Stromal cell of bone marrow (primary cell): ENCODE measurements at places on chromosomes 5 and 9.

DNA sequence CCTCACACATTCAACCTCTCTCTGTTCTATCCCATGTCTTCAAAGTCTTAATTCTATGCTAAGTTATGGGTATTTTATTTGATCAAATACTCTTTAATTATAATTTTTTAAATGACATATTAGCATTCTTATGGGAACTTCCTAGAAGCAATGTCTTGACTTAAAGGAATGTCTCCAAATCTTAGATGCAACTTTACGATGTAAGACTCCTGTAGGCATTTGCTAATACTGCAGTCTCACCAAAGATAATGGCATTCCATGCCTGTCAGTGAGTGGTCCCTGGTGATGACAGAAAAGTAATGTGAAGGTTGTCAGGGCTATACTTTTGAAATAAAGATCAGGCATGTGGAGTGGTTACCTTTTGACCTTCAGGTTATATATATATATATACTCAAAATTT is 1654.2 kb upstream of the WWC1 start:
- no peak for DNase-seq

DNA sequence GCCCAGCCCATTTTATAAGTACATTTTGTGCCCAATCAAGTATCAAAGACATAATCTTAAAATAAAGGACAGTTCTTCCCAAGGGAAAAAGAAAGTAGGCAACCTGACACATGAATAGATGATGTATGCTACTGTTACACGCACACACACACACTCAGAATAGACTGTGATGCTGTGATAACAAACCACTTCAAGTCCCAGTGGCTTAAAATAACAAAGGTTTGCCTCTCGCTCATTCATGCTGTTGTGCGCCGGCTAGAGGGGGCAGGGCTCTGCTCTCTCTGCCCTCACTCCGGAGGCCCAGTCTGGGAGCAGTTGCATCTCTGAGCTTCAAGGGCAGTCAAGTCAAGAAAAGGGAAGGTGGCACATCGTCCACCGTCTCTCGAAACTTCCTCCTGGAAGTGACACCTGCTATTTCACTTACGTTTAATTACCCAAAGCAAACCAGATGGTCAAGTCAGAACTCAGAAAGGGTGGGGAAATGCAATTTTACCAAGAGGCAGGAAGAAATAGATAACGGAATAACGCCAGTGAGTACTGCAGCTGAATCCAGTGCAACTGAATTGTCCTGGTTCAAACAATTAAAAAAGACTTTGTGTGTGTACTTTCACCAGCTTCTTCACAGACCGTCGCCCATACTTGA is 43.3 kb downstream of the ANKRD33B start:
- no peak for DNase-seq

GRCh38 chr5:83357621-83358231 is 113.8 kb upstream of the VCAN start:
- DNase-seq = no peak

DNA sequence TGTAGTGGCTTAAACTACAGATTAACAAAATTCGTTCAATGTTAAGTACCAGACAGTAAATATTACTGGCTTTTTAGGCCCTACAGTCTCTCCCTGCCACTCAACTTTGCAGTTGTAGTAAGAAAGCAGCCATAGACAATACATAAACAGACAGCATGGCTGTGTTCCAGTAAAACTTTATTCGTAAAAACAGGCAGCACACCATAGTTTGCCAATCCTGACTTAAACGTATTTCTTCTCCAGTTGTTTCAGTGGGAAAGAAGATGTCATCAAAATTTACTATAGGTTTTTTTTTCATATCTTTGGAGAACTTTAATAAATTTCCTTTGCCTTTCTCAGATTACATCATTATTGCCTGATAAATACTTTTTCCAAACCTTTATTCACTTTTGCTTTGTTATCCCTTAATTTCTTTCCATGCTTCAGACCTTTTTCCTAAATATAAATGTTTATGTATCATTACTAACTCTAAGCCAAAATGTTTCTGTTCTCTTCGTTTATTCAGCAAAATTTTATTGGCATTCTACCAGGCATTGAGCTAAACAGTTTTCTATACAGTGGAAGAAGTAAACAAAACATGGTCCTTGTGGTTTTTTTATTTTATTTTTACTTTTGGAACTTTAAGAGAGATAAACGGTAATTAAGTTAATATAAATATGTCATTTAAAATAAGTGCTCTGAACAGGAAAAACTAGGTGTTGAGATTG is 64.5 kb downstream of the SLF1 start:
- no peak for DNase-seq

GRCh38 chr5:1967736-1968135 is 85.0 kb upstream of the IRX4 start:
- DNase-seq = no peak

- no peak for DNase-seq
Observed at GRCh38 chr5:102279711-102280110, 16.4 kb downstream of the SLCO4C1 start.

DNA sequence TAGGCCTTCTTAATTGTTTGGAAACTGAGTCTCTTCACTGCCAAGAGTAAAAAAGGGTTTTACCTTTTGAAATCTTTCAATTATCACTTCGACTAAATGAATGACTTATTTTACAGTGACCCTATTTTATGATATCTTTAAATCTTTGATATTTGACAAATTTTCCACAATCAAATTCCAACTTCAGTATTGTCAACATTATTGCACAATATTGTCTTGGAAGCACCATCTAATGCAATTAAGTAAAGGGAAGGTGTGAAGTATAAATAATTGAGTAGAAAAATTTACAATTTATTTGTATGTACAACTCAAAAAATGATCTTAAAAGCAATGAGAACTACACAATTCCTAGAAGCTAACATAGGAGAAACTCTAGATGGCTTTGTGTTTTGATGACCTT is 49.2 kb downstream of the GABRA6 start:
- DNase-seq = no peak

DNA sequence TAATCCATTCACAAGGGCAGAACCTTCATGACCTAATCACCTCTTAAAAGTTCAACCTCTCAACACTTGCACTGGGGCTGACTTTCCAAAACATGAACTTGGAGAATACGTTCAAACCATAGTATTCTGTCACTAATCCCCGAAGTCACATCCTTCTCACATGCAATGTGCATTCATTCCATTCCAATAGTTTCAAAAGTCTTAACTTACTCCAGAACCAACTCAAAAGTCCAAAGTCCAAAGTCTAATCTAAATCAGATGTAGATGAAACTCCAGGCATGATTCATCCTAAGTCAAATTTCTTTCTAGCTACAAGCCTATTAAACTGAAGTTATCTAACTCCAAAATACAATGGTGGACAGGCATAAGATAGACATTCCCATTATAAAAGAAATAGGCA is 21.7 kb upstream of the ADAMTSL1 start:
- no peak for DNase-seq

DNA sequence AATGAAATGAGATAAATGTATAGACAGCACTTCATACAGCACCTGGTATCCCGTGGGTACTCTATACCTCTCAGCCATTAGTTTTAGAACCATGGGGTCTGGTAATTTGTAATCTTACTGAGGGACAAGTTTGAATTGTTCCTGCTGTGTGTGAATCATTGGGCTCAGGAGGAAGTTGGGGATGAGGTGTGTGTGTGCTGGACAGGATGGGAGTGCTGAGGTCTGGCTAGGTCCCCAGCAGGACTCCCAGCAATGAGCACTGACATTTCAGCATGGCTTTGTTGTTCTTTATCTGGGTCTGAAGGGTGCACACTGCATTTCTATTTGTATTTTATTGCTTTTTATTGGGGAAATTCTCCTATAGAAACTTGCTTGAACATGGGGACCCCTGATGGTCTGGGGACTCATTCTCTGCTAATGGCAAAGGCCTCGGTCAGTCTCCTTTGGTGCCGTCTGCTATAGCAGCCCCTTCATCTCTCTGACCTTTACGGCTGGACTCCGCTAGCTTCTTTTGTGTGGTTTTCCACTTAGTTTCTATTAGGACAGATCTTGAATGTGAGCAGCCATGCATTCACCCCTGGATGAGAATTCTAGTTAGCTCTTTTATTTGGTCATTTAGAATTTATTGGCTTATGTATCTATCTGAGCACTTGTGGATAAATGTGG is 98.1 kb downstream of the SREK1 start:
- DNase-seq = no peak

- DNase-seq = no peak
Observed at GRCh38 chr5:38346593-38346992, 88.2 kb downstream of the EGFLAM start.

DNA sequence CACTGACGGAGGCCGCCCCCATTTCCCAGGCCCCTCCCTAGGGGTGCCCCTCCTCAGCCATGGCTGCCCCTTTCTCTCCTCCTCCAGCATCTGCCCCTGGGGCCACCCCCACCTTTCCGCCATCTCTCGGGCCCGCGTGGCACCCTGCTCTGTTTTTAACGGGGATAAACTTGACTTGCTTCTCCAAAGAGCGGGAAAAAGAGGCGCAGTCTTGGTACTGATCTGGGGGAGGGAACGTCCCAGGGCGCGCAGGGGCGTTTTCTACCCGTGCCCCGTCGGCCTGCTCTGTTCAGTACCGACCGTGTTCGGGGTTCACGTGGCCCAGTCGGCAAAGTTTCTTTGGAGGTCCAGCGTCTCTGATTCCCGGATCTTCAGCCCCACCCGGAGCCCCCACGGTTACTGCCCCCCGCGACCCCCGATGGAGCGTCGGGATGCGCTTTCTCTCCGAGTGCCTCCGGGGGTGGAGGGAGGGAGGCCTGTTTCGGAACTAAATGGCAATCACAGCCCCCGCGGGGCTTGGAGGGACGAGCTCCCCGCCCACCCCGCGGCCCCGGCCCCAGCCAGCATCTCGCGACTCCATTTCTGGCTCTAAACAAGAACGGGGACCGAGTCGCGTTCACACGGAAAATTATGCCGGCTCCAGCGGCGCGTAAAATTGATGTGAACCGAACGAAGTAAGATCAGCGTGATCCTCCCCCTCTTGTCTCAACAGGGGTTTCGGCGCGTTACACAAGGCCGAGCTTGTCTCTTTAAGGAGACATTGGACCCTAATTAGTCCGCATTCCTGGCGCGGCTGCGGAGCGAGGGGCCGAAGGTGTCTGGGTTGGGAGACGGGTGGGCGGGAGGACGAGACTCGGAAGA is 1.1 kb upstream of the TLE4 start:
- no peak for DNase-seq

GRCh38 chr5:131635684-131636572 is 899 bp upstream of the RAPGEF6 start:
- no peak for DNase-seq

DNA sequence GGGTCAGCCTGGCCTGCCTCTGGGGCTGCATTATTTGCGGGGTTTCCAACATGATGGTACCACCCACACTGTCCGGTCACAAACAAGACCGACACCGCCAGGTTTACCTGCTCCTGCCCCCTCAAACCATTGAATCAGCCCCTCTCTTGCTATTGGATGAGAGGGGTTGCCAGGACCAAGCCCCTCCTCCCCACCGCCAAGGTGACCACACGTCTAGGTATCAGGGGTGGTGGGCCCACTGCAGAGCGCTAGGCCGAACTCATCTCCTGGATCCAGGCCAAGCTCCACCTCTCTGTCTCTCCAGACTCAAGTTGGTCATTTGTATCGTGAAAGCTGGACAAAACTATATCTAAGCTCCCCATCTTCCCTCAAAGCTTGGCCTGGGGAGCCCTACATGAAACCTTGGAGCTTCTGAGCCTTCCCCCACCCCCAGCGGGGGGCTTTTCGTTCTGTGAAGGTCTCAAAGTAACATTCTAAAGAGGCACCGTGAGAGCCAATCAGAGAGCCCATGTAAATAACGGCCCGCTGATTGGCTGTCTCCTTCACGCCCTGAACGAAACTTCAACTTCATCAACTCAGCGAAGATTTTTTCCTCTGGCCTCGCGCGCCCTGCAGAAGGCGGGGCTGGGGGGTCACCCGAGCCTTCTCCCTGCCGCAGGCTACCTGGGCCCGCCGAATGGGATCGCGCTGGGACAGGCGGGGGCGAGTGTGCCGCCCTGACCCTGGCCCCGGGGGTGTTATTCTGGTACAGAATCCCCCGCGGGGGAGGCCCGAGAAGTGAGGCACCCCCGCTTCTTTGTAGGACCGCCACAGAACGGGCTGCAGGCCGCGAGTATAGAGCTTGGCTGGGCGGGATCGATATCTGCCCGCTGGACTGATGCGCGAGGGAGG is 49.6 kb upstream of the PSD2 start:
- DNase-seq = peak; percentile 62

DNA sequence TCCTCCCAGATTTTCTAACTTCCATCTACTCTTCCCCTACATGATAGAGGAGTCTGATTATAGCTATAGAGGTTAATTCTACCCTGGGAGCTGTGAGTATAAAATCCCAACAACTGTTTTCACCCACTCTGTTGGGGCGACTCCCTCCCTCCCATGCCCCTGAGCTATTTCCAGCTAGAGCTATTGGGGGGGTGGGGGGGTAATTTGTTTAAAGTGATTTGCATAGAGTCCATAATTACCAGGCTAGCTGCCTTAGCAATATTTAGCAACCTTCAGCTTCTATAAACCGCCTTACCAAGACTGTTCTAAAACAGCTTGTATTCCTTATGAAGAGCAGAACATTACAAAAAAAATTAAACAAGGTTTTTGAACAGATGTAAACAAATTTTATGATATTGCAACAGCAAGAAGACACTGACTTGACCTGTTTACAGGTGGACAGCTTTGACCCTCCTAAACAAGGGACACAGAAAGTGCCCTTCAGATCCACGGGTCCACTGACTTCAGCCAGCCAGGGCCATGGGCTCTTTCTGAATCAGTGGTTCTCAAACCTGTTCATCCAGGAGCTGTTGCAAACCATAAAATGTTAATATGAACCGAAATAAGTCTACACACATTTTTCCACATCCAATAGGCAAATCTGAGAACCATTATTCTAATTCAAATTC is 98.2 kb downstream of the OTULIN start:
- DNase-seq = no peak

DNA sequence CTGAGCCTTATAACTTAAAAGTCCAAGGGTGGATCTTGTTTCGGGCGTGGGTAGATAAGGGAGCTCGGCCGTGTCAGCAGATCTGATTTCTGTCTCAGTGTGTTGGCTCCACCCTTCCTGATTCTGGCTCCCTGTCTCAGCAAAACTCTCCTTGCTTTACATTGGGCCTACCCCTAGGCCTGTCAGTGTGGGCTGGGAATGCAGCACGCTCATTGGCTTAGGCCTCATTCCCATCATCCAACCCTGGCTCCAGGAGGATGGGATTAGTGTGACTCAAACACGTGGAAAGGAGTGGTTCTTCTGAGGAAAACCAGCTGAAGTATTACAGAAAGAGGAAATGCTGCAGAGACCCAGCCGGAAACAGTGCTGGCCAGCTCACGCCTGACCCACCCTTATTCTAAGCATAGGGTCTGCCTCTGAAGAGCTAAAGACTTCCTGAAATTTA is 59.9 kb downstream of the ZFAND5 start:
- DNase-seq = peak; percentile 85

DNA sequence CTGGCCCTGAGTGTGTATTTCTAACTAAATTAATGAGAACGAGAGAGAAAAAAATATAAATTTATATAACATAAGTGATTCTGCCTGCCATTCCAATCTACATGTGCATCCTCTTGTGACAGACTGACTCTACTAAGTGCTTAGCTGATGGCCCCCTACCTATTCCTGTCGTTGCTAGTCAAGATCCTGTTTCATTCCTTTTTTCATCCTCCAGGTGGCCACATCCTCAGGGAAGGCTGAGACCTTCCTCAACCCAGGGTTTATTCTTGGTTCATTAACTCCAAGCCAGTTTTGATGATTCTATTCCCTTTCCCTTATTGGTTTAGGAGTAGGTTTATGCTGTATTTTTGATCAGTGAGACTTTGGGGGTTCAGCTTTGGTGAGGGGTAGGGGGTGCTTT is 201.3 kb downstream of the C9orf152 start:
- DNase-seq = no peak

- peak; percentile 12 for DNase-seq
Observed at GRCh38 chr5:91474201-91474600, 91.1 kb upstream of the ARRDC3 start.

GRCh38 chr5:126984632-126985031 is 45.7 kb downstream of the MARCHF3 start:
- no peak for DNase-seq
